ENCODE measurements at places on chromosomes 5 and 9. TPM values are rescaled to one million over a fixed set of nuclear protein-coding genes. Genes with fewer than 3 reads are reported as not detected.

- peak; percentile 41 for DNase-seq
Measured at GRCh38 chr5:145072889-145073288, 762.3 kb downstream of the PRELID2 start.

DNA sequence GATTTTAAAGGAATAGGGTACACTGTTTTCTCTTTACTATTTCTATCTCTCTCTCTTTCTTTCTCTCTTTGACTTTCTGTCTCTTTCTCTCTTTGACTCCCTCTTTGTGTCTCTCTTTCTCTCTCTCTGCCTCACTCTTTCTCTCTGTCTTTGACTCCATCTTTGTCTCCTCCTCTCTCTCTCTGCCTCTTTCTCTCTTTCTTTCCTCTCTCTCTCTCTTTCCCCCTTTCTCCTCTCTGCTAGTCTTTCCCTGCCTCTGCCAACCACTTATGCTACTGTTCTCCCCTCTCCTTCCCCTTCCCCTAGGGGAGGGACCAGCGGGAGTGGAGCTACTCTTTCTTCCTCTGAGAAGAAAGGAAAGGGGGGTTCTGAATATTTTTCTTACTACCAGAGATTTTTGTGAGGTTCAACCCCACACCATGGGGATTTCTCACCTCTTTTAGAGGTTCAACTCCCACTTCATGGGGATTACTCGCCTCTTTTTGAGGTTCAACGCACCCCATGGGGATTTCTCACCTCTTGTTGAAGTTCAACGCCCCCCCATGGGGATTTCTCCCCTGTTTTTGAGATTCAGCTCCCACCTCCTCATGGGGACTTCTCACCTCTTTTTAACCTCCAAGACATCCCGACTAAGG is 309.9 kb downstream of the NR3C1 start:
- no peak for DNase-seq

The GPSM1 gene
- total RNA-seq, result 57.2 TPM

The REEP2 gene
- total RNA-seq, result 8.5 TPM

Measured in SJCRH30 (cell line).